ENCODE measurements at places on chromosomes 16 and 17. TPM values are rescaled to one million over a fixed set of nuclear protein-coding genes. Genes with fewer than 3 reads are reported as not detected.

Gene IFI35
- 22.4 TPM for total RNA-seq

- DNase-seq = peak; percentile 90
Observed at GRCh38 chr16:88785106-88785924, at the start of gene PIEZO1. Gene PIEZO1 (minus strand): TSS chr16:88785220. CDS start chr16:88784964, 256 bp downstream.

DNA sequence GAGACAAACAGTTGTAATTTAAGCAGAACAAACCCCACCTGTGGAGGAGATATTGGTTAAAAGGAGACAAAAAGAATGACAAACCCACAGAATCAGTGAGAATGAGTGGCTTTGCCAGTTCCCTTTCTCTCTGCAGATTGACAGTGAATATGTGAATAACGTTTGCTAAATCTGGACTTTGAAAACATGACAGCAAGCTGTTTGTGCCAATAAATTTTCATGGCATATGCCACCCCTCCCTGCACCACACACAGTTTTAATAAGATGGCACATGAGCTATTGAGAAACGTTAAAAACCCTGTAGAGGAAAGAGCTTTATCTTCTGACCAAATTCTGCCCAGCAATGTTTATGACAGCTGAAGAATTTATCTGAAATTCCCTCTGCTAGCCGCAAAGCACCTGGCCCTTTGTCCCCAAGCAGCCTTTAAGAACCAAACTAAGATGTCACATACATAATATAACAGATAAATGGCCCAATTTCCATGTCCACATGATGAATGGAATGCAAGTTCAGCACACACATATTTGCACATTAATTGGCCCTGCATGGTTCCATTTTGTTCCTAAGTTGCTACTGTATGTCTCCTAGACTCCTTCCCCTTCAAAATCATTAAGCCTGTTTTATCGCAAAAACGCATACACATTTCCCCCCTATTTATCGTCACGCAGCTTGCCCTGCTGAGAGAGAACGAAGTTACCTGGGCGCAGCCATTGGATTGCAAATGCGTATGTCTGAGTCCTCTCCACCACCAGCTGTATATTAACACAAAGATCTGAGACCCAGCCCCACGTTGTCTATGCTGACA, 773.5 kb upstream of the EEF2KMT start:
- DNase-seq = no peak

DNA sequence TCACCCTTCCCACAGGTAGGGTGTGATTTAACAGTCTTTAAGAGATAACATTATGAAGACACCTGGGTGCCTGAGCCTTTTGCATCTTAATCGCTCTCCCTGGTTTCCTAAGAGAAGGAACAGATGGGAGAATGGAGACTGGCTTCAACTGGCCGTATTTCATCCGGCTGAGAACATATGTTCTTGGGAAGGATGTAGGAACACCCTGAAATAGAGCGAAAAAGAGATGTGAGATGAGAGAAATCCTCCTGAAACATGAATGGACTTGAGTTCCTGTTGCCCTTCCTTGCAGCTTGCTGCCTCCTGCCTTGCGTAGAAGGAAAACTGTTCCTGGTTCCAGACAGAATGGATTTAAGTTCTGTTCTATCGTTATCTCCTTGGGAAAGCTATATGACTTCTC, 385.4 kb upstream of the RBFOX1 start:
- no peak for DNase-seq
